Aorta (tissue), 5 donors: ENCODE measurements at places on chromosomes 12 and 14. TPM values are rescaled to one million over a fixed set of nuclear protein-coding genes. Genes with fewer than 3 reads are reported as not detected.

DNA sequence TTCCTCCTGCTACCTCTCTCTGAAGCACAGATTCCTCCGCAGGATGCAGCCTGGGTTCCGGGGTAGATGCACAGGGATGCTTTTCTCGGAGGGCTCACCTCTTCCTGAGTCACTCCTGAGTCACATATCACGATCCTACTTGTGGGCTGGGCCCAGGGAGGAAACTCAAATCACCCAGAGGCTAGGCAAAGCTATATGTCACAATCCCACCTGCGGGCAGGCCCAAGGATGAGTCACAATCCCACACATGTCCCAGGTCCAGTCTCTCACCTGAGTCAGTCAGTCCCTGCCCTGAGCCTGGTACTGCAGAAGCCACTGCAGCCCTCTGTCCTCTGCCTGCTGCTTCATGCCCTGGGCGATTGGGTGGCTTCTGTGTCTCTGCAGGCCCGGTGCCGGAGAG, 149.0 kb upstream of the GSC start:
- no peaks in the 10 kb centered on the region for H3K27me3 ChIP-seq
- no peak overlapping the region for H3K27ac ChIP-seq
- no peak overlapping the region for H3K4me3 ChIP-seq
- DNase-seq = no peak
- H3K4me1 ChIP-seq = no peaks in the 10 kb centered on the region
- H3K36me3 ChIP-seq = no peaks in the 10 kb centered on the region

Gene FGF23
- not detected for total RNA-seq

Gene ABCC9
- total RNA-seq = 157 TPM

- no peaks in the 10 kb centered on the region for H3K4me1 ChIP-seq
- no peaks in the 10 kb centered on the region for H3K27me3 ChIP-seq
- DNase-seq = no peak
- no peak overlapping the region for H3K27ac ChIP-seq
- H3K36me3 ChIP-seq = no peaks in the 10 kb centered on the region
These were observed 808 bp downstream of the MSI1 start for GRCh38 chr12:120367924-120368788.

Gene DTX1
- total RNA-seq = 4.2 TPM

- H3K36me3 ChIP-seq = no peaks in the 10 kb centered on the region
- no peak for DNase-seq
- H3K27me3 ChIP-seq = no peaks in the 10 kb centered on the region
- H3K4me3 ChIP-seq = no peak overlapping the region
- no peak overlapping the region for H3K27ac ChIP-seq
- no peaks in the 10 kb centered on the region for H3K4me1 ChIP-seq
These were observed 7.9 kb downstream of the GSC start for GRCh38 chr14:94761997-94762377.
